ENCODE measurements at places on chromosomes 13 and 19.

- no peak for DNase-seq
Observed at GRCh38 chr13:26887594-26887993, 127.0 kb upstream of the GPR12 start.

GRCh38 chr19:3124630-3125029, 11.2 kb upstream of the GNA15 start:
- DNase-seq = no peak

DNA sequence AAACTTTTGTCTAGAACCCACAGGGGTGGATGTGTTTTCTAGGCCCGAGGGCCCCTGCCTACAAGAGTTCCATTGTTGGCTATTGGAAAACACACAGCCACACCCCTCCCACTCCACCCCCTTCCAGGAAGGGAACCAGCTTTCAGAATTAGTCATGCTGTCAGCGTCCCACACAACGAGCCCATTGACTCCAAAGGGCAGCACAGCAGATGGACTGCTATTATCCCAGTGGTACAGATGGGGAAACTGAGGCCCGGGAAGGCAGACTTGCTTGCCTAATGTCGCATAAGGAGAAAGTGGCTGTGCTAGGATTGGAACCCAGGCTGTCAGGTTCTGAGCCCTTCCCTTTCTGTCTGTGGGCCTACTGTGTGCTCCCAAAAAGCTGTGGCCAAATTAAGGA, 8.1 kb upstream of the FXYD3 start:
- no peak for DNase-seq

DNA sequence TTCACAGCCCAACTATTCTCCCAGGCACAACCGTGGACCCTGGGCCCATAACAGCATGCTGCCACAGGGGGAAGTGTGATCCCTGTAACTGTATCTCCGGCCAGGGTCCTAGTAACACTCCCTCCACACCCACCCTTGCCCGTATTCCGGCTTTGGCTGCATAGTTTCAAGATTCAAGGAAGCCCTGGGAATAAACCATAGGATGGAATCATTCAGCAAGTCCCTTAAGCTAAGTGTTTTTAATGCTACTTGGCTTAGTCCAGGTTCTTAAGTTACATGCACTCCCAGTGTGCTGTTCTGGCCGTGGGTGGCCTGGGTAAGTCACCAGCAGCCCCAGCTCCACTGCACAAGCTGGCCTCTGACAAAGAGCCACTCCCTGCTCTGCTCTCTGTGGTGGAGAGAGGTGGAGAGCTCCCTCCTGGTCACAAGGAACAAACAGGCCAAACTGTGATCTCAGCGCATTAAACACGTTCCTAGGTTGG, 532.4 kb upstream of the SGCG start:
- no peak for DNase-seq

DNA sequence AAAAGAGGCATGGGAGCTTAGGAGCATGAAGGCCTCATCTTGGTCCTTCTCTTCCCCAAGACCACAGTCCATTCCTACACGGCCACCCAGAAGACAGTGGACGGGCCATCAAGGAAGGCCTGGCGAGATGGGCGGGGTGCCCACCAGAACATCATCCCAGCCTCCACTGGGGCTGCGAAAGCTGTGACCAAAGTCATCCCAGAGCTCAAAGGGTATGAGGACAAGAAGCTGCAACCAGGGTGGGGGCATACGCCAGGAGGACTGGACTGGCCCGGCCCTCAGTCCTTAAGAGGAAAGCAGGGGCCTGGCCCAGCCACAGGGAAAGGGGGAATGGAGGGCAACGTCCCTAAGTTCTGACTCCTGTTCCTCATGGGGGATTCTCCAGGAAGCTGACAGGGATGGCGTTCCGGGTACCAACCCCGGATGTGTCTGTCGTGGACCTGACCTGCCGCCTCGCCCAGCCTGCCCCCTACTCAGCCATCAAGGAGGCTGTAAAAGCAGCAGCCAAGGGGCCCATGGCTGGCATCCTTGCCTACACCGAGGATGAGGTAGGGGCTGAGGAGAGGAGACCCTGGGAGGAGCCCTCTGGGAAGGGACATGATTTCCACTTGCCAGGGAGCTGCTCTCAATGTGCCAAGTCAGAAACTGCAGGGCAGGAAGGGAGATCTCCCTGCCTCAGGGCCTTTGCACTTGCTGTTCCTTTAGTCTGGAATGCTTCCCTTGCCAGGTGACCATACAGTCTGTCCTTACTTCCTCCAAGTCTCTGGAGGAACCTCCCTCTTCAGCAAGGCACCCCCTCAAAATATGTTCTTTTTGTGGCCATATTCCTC, 1.9 kb upstream of the TMEM147 start:
- DNase-seq = no peak
